ENCODE measurements at places on chromosomes 5 and 9.

GRCh38 chr5:168944004-168944403 is 356.9 kb downstream of the SLIT3 start:
- DNase-seq, result no peak

- no peak for DNase-seq
These were observed 5.3 kb upstream of the DDX4 start for GRCh38 chr5:55732585-55732984.

- DNase-seq, result no peak
These were observed 42.0 kb downstream of the CRB2 start for GRCh38 chr9:123397975-123398374.

GRCh38 chr5:87752362-87752761 is 339.6 kb upstream of the CCNH start:
- DNase-seq, result no peak

- DNase-seq, result no peak
These were observed 38.0 kb upstream of the XPA start for GRCh38 chr9:97735070-97735600.

GRCh38 chr5:60929024-60929423 is 15.8 kb downstream of the ERCC8 start:
- no peak for DNase-seq

Data from activated CD4-positive, alpha-beta T cell treated with anti-CD3 and anti-CD28 coated beads, Interleukin-2, amount 50 U/mL, for 4 hours (primary cell).